ENCODE measurements at places on chromosomes 13 and 19. TPM values are rescaled to one million over a fixed set of nuclear protein-coding genes. Genes with fewer than 3 reads are reported as not detected.

GRCh38 chr19:54248016-54248601, 5.5 kb upstream of the LILRA6 start:
- peak; percentile 62 for DNase-seq
- H3K27ac ChIP-seq: no peak overlapping the region
- H3K4me3 ChIP-seq: no peak overlapping the region
- no peaks in the 10 kb centered on the region for H3K36me3 ChIP-seq
- peaks cover 7% of the 10 kb centered on the region for H3K4me1 ChIP-seq

GRCh38 chr13:104289400-104289799, 1223.2 kb upstream of the SLC10A2 start:
- no peak overlapping the region for H3K4me3 ChIP-seq
- DNase-seq: no peak
- no peaks in the 10 kb centered on the region for H3K27me3 ChIP-seq
- H3K27ac ChIP-seq: no peak overlapping the region
- H3K36me3 ChIP-seq: no peaks in the 10 kb centered on the region

DNA sequence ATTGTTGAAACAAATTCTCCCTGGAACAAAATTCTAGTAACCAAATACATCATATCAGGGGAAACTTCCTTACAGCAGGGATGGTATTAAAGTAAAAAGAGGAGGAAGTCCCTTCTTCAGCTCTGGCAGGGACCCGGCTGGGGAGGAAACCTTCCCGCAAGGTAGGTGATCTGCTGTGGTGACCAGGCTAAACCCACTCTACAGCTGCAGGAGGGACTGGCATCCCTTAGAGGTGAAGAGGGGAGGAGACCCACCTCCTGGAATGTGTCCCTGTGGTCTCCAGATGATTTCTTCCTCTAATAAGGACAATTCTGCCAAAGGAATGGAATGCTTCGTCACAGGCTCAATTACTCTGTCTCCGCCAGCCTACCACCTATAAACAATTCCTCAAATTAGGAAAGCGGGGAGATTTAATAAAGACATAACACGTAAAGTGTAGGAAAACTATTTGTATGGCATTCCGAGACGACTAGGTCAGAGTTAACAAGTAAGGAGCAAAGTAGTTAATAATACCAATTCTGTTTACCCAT, 637 bp upstream of the PDS5B start:
- H3K27me3 ChIP-seq: no peaks in the 10 kb centered on the region
- peak overlapping the region; percentile 68 for H3K4me3 ChIP-seq
- DNase-seq: no peak
- H3K36me3 ChIP-seq: no peaks in the 10 kb centered on the region

GRCh38 chr13:56528040-56528790, 612.5 kb upstream of the PRR20A start:
- no peaks in the 10 kb centered on the region for H3K27me3 ChIP-seq
- DNase-seq: no peak

Gene PLA2G4C
- total RNA-seq: 11.2 TPM

GRCh38 chr19:49590971-49591730, at the start of gene PRR12:
TSS of gene PRR12 (plus strand) at chr19:49591182. CDS start at chr19:49591655, 473 bp downstream.
- no peaks in the 10 kb centered on the region for H3K27me3 ChIP-seq
- peaks cover 25% of the 10 kb centered on the region for H3K36me3 ChIP-seq
- peak within 1 kb of the TSS; percentile 72 for H3K4me3 ChIP-seq
- DNase-seq: peak; percentile 74

Gene ZNF729
- total RNA-seq: not detected

DNA sequence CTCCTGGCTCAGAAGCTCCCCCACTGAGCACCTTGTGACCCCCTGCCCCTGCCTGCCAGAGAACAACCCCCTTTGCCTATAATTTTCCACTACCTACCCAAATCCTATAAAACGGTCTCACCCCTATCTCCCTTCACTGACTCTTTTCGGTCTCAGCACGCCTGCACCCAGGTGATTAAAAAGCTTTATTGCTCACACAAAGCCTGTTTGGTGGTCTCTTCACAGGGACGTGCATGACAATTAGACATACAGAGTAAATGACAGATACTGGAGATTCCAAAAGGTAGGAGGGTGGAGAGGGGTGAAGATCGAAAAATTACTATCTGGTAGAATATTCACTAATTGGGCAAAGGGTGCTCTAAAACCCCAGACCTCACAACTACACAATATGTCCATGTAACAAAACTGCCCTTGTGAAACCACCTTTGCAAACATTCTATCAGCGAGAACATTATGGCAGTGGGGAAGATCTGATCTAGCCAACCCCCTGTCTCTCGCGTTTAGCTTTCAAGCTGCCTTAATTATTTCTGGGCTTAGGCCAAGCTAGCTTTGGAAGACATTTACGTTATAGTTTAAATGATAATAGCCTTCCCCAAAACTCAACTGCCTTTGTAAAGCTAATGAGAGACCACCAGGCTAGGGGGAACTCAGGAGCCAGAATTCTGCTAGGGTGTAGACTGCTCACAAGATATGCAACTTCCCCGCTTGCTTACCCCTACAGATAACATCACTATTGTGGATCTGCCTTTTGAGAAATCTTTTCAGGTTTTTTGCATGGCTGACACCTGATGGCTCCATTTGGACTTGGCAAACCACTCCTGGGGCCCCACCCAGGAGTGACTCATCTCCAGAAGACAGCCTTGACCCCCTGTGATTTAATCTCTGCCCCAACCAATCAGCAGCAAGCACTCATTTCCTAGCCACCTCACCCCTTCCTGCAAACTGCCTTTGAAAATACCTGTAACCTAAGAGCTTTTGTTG, 1534.0 kb upstream of the SPRY2 start:
- no peaks in the 10 kb centered on the region for H3K27me3 ChIP-seq
- H3K4me1 ChIP-seq: no peaks in the 10 kb centered on the region
- H3K4me3 ChIP-seq: no peak overlapping the region
- H3K27ac ChIP-seq: no peak overlapping the region

GRCh38 chr19:11949201-11949600, 15.6 kb upstream of the ZNF763 start:
- H3K27ac ChIP-seq: no peak overlapping the region
- no peaks in the 10 kb centered on the region for H3K27me3 ChIP-seq
- H3K4me3 ChIP-seq: no peak overlapping the region
- no peaks in the 10 kb centered on the region for H3K4me1 ChIP-seq

Gene NTF4
- total RNA-seq: 3.1 TPM

DNA sequence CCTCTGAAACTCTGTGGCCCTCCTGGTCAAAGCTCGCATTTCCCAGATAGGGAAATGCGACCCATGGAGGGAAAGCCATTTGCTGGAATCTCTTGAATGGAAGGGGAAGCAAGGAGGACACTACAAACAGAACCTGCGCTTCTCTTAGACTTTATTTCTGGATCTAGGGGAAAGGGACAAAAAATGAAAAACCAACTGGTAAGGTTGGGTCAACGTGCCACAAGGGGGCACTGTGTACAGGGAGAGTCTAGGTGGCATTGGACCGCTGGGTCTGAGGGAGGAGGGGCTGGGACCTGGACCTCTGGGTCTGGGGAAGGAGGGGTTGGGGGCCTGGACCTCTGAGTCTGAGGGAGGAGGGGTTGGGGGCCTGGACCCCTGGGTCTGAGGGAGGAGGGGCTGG, 5.0 kb downstream of the KLK4 start:
- DNase-seq: no peak
- no peak overlapping the region for H3K27ac ChIP-seq
- H3K4me3 ChIP-seq: no peak overlapping the region
- no peaks in the 10 kb centered on the region for H3K36me3 ChIP-seq
- no peaks in the 10 kb centered on the region for H3K4me1 ChIP-seq

GRCh38 chr19:29610574-29611271, 4.6 kb downstream of the POP4 start:
- no peaks in the 10 kb centered on the region for H3K27me3 ChIP-seq
- peaks cover 14% of the 10 kb centered on the region for H3K4me1 ChIP-seq
- H3K4me3 ChIP-seq: no peak overlapping the region
- no peak overlapping the region for H3K27ac ChIP-seq
- H3K36me3 ChIP-seq: peaks cover 73% of the 10 kb centered on the region

DNA sequence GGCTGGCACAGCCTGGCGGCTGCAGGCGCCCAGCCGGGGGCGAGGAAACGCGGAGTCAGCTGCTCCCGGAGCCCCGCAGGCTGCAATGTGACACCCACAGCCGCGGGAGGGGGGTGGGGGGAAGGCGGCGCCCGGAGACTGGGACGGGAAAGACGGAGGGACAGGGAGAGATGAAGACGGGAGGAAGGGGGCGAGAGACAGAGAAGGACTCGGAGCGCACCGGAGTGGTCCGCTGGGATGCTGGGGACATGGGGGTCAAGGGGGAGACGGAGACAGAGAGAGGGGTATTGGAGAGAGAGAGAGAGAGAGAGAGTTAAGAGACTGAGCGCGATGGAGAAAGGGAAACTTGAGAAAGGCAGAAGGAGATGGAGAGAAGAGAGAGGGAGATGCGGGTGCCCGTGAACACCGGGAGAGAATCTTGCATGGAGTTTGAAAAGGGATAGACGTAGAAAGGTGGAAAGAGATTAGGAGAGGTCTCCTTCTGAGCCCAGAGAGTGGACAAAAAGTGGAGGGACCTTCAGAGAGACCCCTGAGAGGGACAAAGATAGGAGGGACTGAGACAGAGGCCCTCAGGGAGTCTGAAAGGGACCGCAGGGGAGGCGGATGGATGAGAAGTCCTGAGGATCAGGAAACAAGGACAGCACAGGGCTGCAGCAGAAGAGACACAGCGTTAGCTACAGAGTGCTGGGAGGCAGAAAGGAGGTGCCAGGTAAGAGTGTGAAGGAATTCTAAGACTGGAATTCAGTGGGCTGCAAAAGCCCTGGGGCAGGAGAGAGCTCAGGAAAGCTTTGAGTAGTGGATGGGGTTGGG, 1.0 kb downstream of the SCN1B start:
- H3K36me3 ChIP-seq: peaks cover 28% of the 10 kb centered on the region
- H3K27ac ChIP-seq: no peak overlapping the region

Gene KIR2DL4
- 0.38 TPM for total RNA-seq

Gene RASL11A
- total RNA-seq: 20.6 TPM

Gene IFI30
- total RNA-seq: 682 TPM

- H3K27me3 ChIP-seq: peaks cover 8% of the 10 kb centered on the region
- H3K4me1 ChIP-seq: no peaks in the 10 kb centered on the region
- no peak for DNase-seq
- no peaks in the 10 kb centered on the region for H3K36me3 ChIP-seq
- no peak overlapping the region for H3K4me3 ChIP-seq
Observed at GRCh38 chr13:53138376-53139036, 109.9 kb downstream of the OLFM4 start.

- H3K4me1 ChIP-seq: no peaks in the 10 kb centered on the region
- H3K36me3 ChIP-seq: peaks cover 76% of the 10 kb centered on the region
- H3K27ac ChIP-seq: no peak overlapping the region
- no peaks in the 10 kb centered on the region for H3K27me3 ChIP-seq
Observed at GRCh38 chr19:32630338-32630737, 44.6 kb downstream of the ANKRD27 start.

Gene FXYD7
- total RNA-seq: not detected

DNA sequence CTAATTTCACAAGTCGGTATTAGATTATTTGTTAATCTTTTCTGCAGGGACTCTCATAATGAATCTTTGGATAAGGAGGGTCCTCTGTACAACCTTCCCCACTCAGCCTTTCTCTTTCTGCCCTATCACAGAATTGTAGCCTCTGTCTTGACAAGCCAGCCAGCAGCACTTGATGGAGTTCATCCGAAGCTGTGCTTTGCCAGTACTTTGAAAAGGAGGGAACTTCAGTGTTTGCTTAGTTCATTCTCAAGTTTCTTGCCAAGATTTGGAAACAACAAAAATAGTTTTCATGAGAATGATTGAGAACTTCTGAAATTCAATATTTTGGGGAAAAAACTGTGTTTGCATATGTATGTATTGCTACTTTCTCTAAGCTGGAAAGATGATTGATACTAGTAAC, 69.3 kb upstream of the HMGB1 start:
- DNase-seq: no peak
- H3K27ac ChIP-seq: no peak overlapping the region
- no peaks in the 10 kb centered on the region for H3K4me1 ChIP-seq
- H3K27me3 ChIP-seq: no peaks in the 10 kb centered on the region
- no peaks in the 10 kb centered on the region for H3K36me3 ChIP-seq

GRCh38 chr13:47897411-47898050, 103.5 kb downstream of the SUCLA2 start:
- no peaks in the 10 kb centered on the region for H3K4me1 ChIP-seq
- H3K27ac ChIP-seq: no peak overlapping the region
- H3K4me3 ChIP-seq: no peak overlapping the region
- H3K36me3 ChIP-seq: no peaks in the 10 kb centered on the region
- no peaks in the 10 kb centered on the region for H3K27me3 ChIP-seq

Gene ANGPTL4
- 11.0 TPM for total RNA-seq

Gene ACER1
- not detected for total RNA-seq

Gene DMRTC2
- not detected for total RNA-seq

DNA sequence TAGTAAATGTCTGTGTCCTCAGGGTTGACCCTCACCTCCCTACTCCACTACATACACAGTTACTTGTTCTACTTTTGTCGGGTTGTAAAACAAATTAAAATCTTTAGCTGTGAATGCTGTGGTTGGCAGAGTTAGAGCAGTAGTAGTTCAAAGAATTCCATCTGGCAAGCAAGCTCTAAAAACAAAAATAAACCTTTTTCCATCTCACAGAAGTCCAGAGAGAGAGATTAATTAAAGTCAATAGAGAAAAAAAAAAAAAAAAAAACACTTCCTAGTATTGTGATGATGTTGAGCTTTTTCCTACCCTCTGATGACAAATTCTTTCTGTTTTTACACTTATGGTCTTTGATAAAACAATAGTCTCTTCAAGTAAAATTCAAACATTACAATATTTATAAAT, 338.4 kb downstream of the PCDH17 start:
- H3K27me3 ChIP-seq: no peaks in the 10 kb centered on the region
- H3K4me3 ChIP-seq: no peak overlapping the region
- no peak for DNase-seq
- H3K4me1 ChIP-seq: no peaks in the 10 kb centered on the region

GRCh38 chr19:47660435-47660832, 51.5 kb downstream of the BICRA start:
- H3K36me3 ChIP-seq: no peaks in the 10 kb centered on the region
- no peak overlapping the region for H3K27ac ChIP-seq
- H3K4me1 ChIP-seq: peaks cover 42% of the 10 kb centered on the region
- no peaks in the 10 kb centered on the region for H3K27me3 ChIP-seq

GRCh38 chr19:57978586-57979289, 4.4 kb upstream of the C19orf18 start:
- no peak overlapping the region for H3K27ac ChIP-seq
- H3K36me3 ChIP-seq: peaks cover 47% of the 10 kb centered on the region
- H3K27me3 ChIP-seq: no peaks in the 10 kb centered on the region
- H3K4me1 ChIP-seq: no peaks in the 10 kb centered on the region
- DNase-seq: no peak
- H3K4me3 ChIP-seq: no peak overlapping the region

Data from lower lobe of right lung (tissue), 2 donors.